ENCODE measurements at places on chromosomes 3 and 15.

GRCh38 chr15:29825227-29825626 lies 3.0 kb upstream of the TJP1 start:
- DNase-seq: no peak

- DNase-seq: no peak
These were observed 229.1 kb downstream of the CHST2 start for GRCh38 chr3:143348486-143349327.

DNA sequence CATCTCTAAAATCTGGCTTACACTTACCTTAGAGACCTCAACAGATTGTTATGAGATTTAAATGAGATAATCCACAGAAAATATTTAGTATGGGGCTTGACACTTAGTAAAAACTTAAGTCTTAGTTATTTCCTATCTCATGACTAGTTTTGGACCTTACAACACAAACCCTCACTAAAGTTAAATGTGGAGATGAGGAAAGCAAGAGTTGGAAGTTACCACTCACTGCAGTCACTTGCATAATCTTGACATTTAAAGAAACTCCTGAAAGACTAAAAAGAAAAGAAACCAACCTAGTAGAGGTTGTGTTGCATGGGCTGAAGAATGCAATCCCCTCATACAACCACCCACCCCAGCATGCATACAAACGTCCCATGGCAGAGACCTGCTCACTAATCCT lies 40.1 kb downstream of the ITGB5 start:
- DNase-seq: no peak

GRCh38 chr3:126569390-126569975 lies 10.8 kb upstream of the C3orf22 start:
- no peak for DNase-seq

DNA sequence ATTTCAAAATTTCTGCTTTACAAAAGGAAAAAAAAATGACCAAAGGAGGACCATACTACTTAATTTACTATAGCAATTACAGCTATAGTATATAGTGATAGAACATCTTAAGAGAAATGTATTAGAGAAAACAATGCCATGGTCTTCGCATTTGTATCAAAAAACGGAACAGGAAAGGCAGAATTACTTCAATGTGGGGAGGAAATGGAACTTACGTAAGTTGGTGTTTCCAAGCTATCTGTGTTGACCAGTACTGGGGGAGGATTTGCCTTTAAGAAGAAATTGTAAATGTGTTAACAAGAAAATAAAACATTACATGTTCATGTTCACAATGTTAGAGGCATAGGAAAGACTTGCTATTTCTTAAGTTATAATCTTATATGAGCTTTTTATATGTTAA lies 119.9 kb upstream of the MELTF start:
- DNase-seq: no peak

DNA sequence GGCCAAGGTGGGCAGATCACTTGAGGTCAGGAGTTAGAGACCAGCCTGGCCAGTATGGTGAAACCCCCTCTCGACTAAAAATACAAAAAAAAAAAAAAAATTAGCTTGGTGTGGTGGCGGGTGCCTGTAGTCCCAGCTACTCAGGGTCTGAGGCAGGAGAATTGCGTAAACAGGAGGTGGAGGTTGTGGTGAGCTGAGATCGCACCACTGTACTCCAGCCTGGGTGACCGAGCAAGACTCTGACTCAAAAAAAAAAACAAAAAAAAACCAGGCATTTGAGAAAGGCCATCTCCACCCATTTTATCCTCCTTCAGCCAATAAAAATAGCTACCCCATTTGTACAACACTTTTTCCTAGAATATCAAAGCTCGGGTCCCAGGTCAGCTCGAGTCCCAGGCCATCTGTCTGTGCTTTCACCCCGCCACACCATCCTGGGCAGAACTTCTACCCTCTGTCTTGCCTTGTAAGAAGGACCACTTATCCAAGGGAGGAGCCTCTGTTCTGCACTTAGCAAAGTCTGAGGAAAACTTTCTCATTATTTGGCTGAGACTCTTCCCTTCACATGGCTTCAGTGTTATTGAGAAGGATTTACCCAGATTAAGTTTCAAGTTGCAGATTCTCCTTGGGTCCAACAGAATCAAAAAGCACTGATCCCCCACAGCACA lies 99.1 kb downstream of the MESD start:
- no peak for DNase-seq

GRCh38 chr3:115968871-115969270 lies 345.6 kb downstream of the GAP43 start:
- DNase-seq: no peak

GRCh38 chr3:126053949-126054569 lies 29.9 kb downstream of the SLC41A3 start:
- DNase-seq: no peak

GRCh38 chr15:38748710-38749109 lies 184.1 kb upstream of the RASGRP1 start:
- DNase-seq: no peak

- DNase-seq: no peak
These were observed 53.4 kb downstream of the UBE2E1 start for GRCh38 chr3:23859012-23859743.

DNA sequence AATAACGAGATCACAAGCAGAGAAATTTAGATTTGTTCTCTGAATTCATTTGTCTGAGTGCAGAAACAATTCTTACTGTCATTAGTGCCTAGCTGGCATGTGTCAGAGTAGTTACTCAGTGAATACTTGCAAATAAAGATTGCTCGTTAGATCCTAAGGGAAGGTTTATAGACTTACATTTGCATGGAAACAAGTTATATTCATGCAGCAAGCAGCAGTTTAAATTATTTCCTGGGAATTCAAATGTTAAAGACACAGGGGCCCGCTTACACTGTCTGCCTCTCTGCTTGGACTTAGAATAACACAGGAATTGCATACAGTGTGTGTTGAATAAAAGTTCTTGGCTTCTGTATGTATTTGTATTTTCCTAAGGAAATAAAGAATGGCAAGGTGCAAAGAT lies 680.6 kb upstream of the NECTIN3 start:
- no peak for DNase-seq

- no peak for DNase-seq
These were observed 14.8 kb upstream of the SKIC8 start for GRCh38 chr15:78314181-78314581.

- DNase-seq: no peak
These were observed 666 bp downstream of the MAPKBP1 start for GRCh38 chr15:41774882-41775417.

DNA sequence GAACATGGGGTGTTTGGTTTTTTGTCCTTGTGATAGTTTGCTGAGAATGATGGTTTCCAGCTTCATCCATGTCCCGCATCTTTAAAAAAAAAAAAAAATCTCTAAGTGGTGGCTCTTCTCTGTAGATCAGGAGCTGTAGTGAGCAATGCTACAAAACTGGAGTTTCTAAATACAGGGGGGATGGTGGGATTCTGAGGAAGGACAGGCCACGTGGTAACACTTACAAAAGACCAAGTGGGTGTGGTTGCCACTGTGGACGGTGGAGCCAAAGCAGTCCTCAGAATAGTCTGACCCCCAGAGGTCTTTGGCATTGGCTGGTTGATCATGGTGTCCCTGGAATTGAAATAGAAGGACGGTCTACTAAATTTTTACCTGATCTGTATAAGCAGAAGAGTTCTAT lies 7.7 kb downstream of the CCRL2 start:
- DNase-seq: no peak

- DNase-seq: no peak
These were observed 65.5 kb downstream of the PEX5L start for GRCh38 chr3:179971280-179971679.

GRCh38 chr3:17367171-17367570 lies 375.3 kb downstream of the TBC1D5 start:
- DNase-seq: no peak

- DNase-seq: no peak
These were observed 17.0 kb downstream of the PEAK1 start for GRCh38 chr15:77402740-77403379.

- DNase-seq: no peak
These were observed 22.6 kb downstream of the METTL6 start for GRCh38 chr3:15404767-15405166.

GRCh38 chr3:155805802-155806618 lies at the start of gene C3orf33:
C3orf33 (minus strand) TSS chr3:155806278; CDS start chr3:155806252, 26 bp downstream.
- DNase-seq: no peak

Data from SIG-M5 (cell line).